ENCODE measurements at places on chromosomes 16 and 17.

- DNase-seq, result peak; percentile 56
Measured at GRCh38 chr16:20799599-20799998, 6.7 kb downstream of the ERI2 start.

- no peak for DNase-seq
Measured at GRCh38 chr17:37090941-37091340, 142.2 kb downstream of the AATF start.

- no peak for DNase-seq
Measured at GRCh38 chr17:313911-314613, 38.5 kb downstream of the RPH3AL start.

DNA sequence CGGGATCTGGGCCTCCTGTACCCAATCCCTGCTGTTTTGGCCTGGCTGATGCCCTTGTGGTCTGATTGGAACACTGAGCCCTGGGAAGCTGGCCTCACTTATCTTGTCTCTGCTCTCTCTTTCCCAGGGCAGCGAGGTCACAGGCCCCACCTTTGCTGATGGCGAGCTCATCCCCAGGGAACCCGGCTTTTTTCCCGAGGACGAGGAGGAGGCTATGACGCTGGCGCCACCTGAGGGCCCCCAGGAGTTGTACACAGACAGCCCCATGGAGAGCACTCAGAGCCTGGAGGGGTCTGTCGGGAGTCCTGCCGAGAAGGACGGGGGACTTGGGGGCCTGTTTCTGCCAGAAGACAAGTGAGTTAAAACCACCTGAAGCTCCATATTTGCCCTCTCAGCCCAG, 126.0 kb downstream of the RAB11FIP4 start:
- DNase-seq, result no peak

GRCh38 chr16:22423716-22424115, 49.3 kb upstream of the CDR2 start:
- DNase-seq, result no peak
